ENCODE measurements at places on chromosomes 5 and 9.

GRCh38 chr5:157335534-157336422 lies 69.9 kb downstream of the CYFIP2 start:
- DNase-seq: no peak

DNA sequence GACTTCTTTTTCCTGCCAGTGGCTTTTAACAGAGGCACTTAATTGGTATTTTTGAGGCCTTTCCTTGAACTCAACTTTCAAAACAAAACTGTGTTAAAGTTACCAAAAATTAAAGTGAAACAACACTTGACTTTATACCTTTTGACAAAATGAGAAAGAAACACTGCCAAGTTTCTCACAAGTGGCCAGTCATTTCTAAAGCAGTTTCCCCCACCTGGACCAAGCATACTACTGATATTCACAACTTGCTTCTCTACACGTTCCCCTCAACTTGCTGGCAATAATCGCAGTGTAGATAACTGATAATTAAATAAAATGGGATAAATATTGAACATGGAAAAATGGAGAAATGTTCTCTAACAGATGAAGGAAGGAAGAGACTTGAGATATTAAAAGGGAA lies 135.7 kb downstream of the TLR4 start:
- no peak for DNase-seq

DNA sequence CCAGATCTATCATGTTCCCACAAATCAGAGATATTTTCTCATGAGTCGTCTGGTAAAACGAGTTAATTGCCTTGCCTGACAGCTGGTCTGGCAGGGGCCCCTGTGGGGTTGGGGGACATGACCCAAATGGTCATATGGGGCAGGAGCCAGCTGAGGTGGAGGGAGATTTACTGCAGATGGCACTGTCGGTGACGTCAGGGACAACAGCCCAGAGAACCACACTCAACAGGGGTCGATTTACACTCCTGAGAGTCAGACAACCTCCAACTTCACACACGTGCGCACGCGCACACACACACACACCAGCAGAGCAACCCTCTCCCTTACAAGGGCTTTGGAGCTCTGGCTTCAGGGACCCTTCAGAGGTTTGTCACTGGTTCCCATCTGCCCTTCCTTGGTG lies 23.4 kb upstream of the GABRP start:
- DNase-seq: no peak

DNA sequence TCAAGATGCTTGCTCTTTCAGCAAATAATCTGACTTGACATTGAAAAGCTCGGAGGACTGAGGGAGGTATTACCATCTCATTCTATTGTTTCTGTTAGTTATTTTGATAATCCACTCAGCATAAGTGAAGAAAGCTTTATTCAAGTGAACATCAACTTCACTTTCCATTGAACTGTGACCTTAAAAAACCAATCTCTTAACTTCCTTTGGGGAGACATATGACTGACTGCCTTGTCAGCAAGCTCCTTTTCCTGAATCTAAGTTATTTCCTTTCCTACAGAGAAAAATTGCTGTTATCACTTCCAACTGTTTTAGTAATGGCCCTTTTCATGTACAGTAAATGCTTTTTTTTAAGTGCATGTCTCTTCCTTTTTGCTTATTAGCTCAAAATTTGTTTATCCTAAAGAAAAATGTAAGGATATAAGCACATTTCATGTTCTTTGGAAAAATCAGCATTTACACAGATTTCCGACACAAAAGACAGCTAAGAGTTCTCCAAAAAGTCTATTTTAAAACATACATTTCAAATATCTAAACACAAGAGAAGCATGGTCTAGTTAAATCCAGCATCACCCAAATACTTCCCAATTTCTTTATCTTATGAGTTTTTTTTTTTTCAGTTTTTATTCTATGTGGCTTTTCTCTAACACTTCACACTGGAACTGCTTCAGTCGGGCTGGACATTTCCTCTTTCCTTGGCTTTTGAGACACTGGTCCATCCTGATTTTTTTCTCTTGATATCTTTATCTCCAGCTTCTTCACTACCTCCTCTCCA lies 117.9 kb upstream of the DAB2 start:
- no peak for DNase-seq

GRCh38 chr9:7234144-7234543 lies 476.4 kb downstream of the KDM4C start:
- DNase-seq: no peak

DNA sequence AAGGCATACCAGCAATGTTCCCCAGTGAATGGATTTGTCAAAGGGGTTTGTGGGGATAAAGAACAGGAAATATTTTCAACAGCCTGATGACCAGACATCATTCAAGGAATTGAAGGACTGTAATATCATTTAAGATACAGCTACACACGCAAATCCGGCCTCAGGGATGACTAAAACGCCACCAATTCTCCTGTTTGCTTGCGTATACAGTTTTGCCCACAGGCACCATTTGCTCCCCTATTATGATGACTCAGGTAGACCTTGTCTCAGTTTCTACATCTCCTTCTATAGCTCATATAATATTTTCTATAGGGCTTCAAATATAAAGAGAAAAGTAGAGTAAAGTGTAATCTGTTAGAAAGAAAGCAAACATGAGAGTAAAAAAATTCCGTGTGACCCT lies 29.7 kb upstream of the ITGA1 start:
- DNase-seq: no peak

GRCh38 chr5:72519111-72519510 lies 11.9 kb upstream of the ZNF366 start:
- DNase-seq: no peak

DNA sequence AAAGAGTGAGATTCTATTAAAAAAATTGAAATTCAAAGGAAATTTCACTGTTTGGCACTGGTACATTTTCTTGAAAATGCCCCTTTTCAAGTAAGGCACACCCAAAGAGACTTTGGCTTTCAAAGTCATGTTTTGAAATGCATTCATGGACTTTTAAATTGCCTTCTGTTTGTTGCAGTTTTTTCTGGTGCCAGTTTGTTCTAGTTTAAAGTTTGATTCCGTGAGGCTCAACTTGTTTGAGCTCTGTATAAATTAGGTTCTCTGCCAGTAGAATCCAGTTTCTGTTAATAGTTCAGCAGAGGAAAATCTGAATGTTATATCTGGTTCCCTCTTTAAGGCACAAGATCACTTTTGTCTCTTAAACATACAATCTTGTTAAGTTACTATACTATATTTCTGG lies 16.4 kb downstream of the ATP6V0E1 start:
- DNase-seq: no peak

DNA sequence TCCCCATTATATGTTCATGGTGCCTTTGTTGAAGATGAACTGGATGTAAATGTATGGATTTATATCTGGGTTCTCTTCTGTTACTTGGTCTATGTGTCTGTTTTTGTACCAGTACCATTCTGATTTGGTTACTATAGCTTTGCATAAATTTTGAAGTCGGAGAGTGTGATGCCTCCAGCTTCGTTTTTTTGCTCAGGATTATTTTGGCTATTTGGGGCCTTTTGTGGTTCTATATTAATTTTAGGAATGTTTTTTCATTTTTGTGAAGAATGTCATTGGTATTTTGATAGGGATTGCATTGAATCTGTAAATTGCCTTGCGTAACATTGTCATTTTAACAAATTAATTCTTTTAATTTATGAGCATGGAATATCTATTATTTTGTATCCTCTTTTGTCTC lies 36.6 kb upstream of the ZNF366 start:
- DNase-seq: no peak

DNA sequence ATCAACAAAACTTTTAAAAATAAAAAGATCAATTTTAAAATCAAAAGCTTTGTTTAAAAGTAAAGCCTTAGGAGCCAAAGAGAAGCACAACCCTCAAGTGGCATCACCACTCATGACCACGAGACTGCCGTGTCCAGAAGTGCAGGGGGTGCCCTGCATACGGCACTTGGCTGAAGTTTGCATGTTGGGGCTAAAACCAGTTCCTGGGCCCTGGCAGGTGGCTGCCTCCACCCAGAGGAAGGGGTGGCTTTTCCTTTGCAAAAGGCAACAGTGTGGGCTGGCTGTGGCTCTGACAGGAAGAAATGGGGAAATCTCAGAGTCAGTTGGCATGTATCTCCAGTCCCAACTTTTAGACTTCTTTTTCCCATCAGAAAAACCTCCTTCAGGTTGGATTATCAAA lies 15.3 kb downstream of the TRMO start:
- DNase-seq: no peak

GRCh38 chr9:112233769-112234168 lies 58.7 kb upstream of the SUSD1 start:
- no peak for DNase-seq

- no peak for DNase-seq
These were observed 152.5 kb downstream of the MUSK start for GRCh38 chr9:110821064-110821463.

- no peak for DNase-seq
These were observed 18.1 kb downstream of the LPCAT1 start for GRCh38 chr5:1505506-1506241.

DNA sequence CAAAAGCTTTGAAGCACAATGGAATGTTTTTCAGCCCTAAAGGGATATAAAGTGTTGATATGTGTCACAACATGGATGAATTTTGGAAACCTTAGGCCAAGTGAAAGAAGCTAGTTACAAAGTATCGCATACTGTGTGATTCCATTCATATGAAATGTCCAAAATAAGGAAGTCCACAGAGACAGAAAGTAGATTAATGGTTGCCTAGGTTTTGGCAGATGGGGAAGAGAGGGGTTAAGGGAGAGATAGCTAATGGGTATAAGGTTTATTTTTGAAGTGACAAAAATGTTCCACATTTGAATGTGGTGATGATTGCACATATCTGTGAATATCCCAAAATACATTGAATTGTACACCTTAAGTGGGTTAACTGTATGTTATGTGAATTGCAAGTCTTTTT lies 57.5 kb upstream of the MCCC2 start:
- DNase-seq: no peak

GRCh38 chr9:91589101-91589553 lies 165.5 kb upstream of the NFIL3 start:
- DNase-seq: no peak

DNA sequence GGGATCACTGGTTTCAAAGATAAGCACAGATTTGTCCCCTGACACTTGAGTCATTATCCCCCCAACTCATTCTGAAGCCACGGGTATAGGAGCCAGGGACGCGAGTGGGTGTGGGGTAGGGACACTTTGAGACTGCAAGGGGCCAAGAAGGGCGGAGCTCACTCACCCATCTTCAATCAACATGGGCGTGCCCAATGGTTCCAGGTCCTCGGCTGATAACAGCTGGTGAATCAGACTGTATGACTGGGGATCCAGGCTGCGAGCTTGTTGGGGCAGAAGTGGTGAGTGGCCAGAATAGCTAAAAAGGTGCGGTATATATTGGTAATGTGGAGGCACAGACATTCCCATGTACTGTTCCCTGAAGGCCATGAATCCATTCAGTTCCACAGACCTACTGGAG lies 30.7 kb upstream of the NR5A1 start:
- DNase-seq: no peak

GRCh38 chr5:6634306-6634705 lies 1.1 kb downstream of the SRD5A1 start:
- DNase-seq: no peak

- no peak for DNase-seq
These were observed 2.9 kb upstream of the NXNL2 start for GRCh38 chr9:88531920-88532698.

GRCh38 chr5:150945486-150945885 lies 40.7 kb upstream of the ZNF300 start:
- DNase-seq: no peak

DNA sequence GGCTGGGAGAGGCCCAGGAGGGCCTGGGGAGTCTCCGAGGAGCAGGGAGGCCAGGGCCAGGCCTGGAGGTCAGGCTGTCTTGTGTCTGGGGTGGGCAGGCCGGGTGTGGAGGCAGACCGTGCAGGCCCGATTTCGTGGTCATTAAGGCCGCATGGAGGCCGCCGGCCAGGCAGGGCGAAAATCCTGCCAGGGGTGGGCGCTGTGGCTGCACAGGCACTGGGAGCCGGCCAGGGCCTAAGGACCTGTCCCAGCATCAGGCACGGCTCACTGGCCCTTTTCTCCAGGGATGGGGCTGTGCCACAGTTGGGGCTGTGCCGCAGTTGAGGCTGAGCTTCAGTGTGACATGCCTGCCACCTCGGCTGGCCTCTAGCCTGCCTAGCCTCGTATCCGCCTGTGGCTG lies 35.9 kb downstream of the ASS1 start:
- DNase-seq: no peak

DNA sequence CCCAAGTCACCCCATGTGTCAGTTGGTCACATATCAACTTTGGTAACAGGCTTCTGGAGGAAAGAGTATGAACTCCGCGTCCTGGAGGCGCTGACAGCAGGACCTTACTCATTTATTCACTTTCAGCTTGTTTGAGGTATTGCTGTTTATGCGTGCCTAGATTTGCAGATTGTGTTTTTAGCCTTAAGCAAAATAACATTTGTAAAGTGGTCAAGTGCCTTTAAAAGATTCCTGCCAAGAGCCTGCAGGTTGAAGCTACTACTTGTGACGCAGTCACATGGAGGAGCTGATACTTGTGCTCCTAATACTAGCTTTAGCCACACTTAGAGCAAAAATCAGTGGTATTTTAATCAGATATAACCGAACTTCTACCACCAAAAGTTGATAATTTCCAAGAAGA lies 351.3 kb downstream of the ADGRV1 start:
- no peak for DNase-seq

DNA sequence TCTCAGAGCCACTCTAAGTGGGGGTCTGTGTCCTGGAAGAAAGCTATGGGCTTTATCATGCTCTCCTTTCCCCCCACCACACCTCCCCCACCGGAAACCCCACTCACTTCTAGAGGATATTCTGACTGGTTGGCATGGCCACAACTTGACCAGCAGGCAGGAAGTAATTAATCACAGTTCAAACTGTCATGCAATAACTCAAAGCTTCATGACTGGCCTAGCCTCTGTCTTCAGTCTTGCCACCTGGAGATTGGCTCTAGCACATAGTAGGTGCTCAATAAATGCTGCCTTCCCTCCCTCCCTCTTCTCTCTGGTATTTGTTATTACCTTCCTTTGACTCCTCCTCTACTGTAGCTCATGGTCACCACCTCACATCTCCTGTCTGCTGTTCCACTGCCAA lies 124.7 kb downstream of the GABBR2 start:
- DNase-seq: no peak

GRCh38 chr5:104635227-104635626 lies 1072.6 kb upstream of the NUDT12 start:
- DNase-seq: no peak

GRCh38 chr5:140025736-140026135 lies 17.4 kb downstream of the NRG2 start:
- no peak for DNase-seq

GRCh38 chr9:131879181-131879910 lies 139.5 kb upstream of the RAPGEF1 start:
- no peak for DNase-seq

GRCh38 chr9:99294850-99295461 lies 72.9 kb downstream of the SEC61B start:
- DNase-seq: no peak

- DNase-seq: no peak
These were observed 35.7 kb upstream of the ROR2 start for GRCh38 chr9:91985692-91986091.

DNA sequence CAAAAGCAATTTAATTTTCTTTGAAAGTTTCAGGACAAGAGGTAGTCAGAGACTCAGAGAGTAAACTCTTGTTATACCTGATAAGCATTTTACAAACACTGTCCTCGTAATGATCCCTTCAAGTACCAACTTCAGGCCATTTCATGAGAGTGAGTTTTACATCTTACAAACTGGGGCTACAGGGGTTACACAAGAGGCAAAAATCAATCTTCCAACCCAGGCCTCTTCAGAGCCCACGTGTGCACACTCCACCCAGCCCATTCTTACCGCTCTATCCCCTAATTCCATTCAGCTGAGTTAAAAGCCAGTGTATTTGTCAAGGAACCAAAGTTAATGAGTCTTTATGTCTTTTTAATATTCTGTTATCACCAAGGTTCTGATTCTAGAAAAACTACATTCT lies 46.5 kb downstream of the PSMB7 start:
- no peak for DNase-seq
